ENCODE measurements at places on chromosomes 5 and 9.

DNA sequence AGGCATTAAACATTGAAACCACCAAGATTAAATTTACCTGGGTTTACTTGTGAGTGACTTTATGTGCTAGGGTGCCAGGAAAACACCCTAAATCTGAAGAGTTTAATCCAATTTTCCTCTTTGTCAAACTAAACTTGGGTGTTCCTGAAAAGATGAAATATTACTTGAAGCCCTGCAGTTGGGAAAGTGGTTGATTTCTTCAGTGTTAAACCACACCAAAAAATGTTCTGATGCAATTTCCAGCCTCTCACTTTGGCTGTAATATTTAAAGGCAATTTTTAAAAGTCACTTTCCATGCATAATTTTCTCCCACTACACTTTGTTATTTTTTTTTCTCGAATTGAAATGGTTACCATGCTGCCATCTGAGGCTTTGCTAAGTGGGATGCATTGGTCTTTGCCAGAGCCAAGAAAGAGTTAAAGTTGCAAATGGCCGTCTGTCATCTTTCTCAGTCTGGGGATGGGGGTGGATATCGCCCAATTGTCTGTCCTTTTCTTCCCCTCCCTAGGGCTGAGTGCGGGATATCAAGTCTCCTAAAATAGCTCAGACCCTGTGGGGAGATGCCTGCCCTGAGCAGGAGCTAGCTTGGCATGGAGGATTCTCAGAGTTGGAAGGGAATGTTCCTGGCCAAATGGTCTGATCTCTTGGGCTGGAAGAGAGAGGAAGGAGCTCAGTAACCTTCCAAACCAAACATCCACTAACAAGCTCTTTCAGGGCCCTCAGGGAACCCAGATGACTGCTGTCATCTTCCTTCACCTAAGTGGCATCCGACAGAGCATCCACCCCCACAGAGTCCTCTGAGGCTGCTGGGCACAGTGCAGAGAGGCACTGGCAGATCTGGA is 13.6 kb upstream of the SHB start:
- no peak for DNase-seq

- DNase-seq = no peak
Observed at GRCh38 chr9:81636255-81636599, 53.1 kb downstream of the TLE1 start.

GRCh38 chr9:92725266-92725545 is 39.4 kb downstream of the BICD2 start:
- DNase-seq = no peak

DNA sequence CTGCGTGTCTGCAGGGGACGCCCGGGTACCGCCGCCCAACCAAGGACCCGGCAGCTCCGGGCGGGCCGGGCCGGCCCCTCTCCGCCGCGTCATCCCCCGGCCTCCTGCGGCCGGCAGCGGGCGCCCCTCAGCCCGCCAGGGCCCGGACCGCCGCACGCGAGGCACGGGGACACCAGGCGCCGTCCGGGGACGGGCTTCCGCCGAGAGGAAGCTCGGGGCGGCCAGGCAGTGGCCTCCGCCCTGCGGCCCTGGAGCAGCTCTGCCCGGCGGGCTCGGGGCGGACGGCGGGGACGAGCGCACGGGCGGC is 373 bp downstream of the FBXW5 start:
- DNase-seq = no peak
